ENCODE measurements at places on chromosomes 1 and 21.

GRCh38 chr1:21550097-21550496 lies 40.9 kb downstream of the ALPL start:
- DNase-seq, result no peak

- no peak for DNase-seq
These were observed 33.4 kb downstream of the DIPK1A start for GRCh38 chr1:92927870-92928269.

DNA sequence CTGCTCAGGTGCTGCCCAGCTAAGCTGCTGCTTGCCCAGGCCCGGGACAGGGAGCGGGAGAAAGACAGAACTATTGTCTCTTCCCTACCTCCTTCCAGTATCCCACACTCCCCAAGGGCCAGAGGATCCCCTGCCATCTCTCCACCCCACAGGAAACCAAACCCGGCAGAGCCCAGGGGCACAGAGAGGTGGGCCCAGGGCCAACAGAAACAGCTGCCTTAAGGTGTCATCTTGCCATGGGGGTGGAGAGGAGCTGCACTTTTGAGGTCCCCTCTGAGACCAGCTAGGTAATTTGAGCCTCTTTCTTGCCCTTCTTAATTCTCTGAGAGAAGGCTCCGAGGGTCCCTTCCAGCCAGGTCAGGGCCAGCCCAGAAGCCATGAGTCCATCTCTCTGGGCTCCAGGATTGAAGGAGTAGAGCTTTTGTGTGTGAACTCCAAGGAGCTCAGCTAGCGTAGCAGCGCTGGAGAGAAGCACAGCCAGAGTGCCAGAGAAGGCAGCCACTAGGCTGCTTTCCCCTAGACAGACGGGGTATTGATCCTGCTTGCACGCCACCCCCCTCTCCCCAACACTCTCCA lies 9.7 kb upstream of the GPR61 start:
- no peak for DNase-seq

DNA sequence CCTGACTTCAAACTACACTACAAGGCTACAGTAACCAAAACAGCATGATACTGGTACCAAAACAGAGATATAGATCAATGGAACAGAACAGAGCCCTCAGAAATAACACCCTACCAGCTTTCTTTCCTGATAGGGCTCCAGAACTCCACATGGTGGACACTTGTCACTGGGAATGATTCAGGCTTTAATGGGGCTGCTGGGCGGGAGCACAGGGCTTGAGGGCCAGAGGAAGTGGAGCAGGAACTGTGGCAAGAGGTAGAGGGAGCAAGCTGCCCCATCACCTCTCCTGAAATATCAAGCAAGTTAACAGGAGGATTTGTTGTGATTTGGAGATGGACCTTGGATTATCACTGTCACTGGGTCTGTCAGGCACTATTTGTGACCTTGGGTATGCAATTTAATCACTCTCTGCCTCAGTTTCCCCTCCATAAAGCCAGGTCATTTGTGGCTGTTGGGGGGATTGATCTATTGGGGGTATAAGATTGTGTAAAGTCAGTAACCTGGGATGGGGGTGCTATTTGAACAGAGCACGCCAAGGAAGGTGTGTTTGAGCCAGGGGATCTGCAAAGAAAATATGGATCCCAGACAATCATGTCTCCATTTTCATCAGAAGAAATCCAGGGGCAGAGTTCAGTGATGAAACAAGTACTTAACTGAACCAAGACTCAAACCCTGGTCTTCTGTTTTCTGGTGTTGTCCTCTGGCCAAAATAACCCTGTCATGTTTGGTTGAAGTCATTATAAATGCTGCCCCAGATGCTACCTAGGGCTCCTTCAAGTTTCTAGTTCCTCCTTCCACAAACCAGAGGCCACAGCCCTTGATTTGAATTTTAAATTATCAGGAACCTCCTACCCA lies 25.2 kb downstream of the ETS2 start:
- DNase-seq, result no peak

DNA sequence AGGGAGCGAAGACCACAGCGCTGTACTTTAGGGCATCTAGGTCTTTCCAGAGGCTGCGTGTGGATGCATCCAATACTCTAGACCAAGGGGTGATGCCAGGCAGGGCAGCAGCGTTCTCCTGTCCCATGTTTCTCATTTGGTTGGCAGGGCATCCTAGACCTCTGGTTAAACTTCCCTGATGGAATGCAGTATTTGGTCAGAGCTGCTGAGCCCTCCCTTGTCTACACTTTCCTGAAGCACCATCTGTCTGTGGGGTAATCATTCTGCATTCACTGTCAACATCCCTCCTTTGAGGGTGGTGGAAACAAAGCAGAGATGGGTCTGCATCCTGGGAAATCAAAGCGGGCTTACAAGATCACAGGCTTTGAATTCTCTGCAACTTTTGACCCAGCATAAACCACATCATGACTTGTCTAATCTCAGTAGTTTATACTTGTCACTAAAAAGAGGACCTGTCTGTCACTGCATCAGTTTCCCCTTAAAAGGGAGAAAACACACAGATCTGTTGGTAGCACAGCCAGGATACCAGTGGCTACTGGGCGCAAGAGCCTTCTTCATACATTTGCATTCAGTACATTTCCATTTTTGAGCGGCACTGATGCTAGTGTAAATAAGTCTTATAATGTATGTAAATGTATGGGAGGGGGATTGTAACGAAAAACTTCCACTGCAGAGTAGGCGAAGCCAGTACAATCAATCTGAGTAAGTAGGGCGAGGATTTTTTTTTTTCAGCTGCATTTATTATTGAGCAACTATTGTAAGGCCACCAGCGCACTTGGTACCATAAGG lies 106.3 kb downstream of the GALNT2 start:
- DNase-seq, result no peak
